Activated effector memory CD4-positive, alpha-beta T cell treated with Interleukin-2 at 50 U/mL for 16 hours (primary cell): ENCODE measurements at places on chromosomes 12 and 14.
A peak's percentile ranks its signal among the peaks of the same experiment; 100 is the strongest.

DNA sequence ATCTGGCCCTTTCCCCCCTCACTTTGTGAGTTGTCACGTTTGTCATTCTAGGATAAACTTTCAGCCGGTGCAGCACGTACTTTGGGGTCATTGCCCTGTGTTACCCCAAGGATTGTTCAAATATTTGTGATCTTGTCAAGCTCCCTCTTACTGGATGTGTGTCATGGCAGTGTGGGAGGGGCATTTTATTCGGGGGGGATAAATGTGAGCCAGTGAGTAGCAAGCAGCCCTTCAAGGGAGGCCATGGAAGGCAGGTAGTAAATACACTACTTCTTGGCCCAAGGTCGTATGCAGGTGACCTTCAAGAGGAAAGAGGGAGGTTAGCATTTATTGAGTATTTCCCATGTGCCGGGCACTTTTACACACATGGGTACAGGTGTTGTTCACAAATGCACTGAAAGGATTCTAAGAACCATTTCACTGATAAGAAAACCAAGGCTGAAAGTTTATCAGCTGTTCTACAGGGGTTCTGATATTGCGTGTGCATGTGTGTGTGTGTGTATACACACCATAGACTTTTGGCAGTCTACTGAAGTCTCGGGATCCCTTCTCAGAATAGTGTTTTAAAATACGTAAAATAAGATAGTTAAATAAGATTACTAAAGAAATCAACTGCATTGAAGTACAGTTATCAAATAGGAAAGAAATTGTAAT is 410.3 kb upstream of the TBX3 start:
- no peak for DNase-seq

GRCh38 chr12:64232196-64232595 is 10.1 kb upstream of the KICS2 start:
- no peak for DNase-seq

GRCh38 chr14:74984236-74985027 is 18.3 kb upstream of the EIF2B2 start:
- DNase-seq: no peak

- DNase-seq: no peak
Measured at GRCh38 chr14:69154779-69155178, 1.9 kb upstream of the DCAF5 start.

DNA sequence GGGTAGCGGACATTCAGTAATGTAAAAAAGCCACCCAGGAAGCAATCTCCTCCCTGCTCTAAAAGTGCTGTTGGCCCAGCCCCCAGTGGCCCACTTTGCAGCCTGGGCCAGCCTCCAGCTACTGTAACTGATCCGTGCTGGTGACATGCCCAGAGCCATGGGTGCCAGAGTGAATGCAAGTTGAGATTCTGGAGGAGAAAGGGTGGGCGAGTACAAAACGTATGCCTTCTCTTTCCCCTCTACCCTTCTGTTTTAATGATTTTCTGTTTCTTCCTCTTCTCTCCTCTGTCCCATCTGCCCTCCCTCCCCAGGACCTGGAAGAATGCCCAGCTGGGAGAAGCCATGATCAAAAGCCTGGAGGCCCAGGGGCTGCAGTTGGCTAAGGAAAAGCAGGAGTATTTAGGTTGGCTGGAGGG is 16.9 kb downstream of the PLEKHD1 start:
- DNase-seq: no peak

DNA sequence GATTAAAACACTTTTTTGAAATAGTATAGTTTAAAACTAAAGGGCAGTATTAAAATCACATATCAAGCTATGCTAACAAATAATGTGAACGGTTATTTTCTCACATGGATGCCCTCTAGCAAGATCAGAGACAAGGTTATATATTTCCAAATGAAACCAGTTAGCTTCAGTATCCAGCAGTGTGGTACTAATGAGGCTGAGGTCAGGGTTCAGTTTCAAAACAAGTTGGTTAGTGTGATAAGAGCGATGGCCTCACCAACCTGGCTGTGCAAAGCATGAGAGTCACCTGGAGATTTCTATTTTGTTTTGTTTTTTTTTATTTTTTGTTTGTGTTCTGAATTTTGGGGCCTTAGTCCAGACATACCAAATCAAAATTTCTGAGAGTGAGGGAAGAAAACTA is 352.2 kb upstream of the KITLG start:
- no peak for DNase-seq

GRCh38 chr12:113239811-113240331 is 18.6 kb downstream of the TPCN1 start:
- DNase-seq: no peak

- DNase-seq: no peak
Measured at GRCh38 chr12:92085736-92086040, 60.0 kb downstream of the BTG1 start.

- DNase-seq: no peak
Measured at GRCh38 chr12:115762936-115763335, 514.6 kb downstream of the MED13L start.

DNA sequence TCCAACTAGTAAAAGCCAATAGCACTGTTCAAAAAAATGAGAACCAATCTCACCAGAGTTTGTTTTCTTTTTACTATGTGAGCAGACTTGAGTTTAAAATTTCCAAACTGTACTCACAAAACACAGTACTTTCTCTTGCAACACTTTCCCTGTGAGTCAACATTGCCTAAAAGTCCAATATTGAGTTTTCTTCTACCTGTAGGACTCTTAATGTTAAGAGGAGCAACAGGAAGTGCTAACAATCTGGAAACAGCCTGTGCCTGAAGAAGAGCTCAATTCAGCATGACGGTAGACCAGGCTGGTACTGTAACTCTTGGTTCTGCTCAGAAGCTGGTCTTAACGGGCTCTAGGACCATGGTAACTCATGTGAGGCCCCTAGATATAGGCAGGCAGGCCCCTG is 144.3 kb downstream of the MED13L start:
- DNase-seq: no peak

- DNase-seq: no peak
Measured at GRCh38 chr14:68974759-68975347, 4.2 kb downstream of the ACTN1 start.

- peak; percentile 37 for DNase-seq
Measured at GRCh38 chr12:6632026-6632983, 3.5 kb downstream of the LPAR5 start.

- no peak for DNase-seq
Measured at GRCh38 chr12:49872781-49873181, 29.9 kb upstream of the BCDIN3D start.

DNA sequence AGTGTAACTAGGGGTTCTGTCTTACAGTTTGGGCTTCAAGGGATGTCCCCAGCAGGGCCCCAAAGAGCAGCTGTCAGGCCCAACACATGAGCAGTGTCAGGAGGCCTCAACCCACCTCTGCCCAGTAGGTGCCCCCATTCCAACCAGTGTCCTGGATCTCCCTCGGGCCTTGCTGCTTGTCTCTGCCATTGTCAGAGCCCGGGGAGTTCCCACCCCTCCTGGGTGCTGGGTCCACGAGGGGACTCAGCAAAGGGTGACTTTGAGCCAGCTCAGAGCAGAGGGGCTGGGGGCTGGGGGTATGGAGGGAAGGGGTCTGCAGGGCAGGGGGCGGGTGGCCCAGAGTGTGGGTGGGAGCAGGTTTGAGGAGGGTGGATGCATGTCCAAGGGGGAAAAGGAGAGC is 18.0 kb upstream of the BEGAIN start:
- DNase-seq: no peak

DNA sequence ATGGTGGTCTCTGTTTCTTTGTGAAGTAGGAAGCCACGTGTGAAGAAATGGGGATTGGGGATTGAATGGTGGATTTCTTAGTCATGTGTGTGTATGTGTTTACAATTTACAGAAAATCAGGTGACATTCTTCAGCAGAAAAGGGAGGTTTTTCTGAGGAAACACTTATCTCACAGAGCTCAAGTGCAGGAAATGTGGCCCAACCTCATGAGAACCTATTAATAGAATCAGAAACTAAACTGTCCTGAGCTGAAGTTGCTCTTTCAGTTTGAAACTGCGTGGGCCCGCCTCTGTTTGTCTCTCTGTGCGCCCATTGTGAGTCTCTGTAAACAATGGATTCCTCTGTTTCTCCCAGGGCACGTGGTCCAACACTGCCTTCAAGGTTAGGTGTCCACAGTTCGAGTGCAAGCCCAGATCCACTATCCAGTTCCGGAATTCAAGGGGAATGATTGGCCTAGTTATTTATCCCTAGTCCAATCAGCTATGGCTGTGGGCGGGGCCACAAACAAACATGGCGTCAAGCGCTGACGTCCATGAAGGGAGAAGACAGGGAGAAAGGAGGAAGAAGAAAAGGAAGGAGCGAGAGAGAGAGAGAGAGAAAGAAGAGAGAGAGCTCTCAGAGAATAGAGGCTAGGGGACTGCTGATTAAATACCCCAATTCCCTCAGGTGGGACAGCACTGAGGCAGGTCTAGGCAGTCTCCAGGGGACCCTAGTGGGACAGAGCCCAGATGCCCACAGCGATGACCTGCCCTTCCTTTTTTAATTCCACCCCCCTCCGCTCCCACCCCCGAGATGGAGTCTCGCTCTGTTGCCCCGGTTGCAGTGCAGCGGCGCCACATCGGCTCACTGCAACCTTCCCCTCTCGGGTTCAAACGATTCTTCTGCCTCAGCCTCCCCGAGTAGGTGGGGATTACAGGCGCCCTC is 31.4 kb upstream of the C12orf76 start:
- DNase-seq: peak; percentile 68

DNA sequence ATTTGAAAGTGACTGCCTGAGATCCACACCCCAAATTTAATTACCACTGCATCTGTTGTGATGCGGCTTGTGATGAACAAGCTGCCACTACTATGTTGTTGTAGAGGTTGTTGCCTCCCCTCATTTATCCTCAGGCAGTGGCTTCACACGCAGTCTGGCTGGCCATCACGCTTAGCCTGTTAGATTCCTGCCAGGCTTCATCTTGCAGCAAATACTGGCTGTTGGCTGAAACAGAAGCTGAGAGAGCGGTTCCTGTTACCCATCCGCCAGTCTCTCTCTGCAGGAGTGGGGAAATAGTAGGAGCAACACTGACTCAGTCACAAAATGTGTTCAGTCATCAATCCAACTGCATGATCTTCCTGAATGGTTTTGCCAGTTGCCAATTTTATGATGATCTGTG is 934.4 kb downstream of the FLRT2 start:
- DNase-seq: no peak

DNA sequence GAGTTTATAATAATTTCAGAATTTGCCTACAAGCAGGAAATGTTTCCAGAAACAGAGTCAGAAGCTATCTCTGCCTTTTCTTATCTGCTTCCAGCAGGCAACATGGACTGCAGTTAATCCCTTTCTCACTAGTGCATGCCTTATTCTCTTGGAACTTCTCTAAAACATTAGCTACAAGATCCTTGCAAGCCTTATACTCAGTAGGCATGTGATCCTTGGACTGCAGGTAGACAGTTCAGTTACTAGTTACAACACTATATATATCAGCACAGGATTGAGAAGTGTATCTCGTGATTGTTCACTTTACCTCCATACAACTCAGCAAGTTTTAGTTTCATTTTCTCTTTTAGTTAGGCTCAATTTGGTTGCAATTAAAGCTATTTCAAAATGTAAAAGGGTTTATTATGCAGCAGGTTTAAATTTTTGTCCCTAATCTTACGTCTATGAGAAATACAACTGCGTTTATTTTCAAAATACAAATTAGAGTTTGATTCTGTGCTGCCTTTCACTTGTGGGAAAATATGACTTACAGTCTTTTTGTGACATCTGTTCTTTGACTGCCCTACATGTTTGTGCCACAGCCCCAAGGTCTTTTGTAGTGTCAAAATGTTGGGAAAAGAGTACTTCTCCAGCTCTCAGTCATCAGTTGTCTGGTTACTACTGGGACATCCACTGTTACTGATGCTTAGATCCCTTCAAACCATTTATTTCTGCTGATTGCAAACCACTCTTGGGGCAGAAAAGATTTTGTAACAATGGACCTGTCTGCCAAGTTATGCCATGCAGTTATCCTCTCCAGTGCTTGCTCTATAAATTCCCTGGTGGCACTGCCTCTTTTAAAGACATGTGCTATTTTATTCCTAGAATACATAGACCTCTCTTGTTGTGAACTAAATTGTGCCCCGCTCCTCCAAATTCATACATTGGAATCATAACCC is 709.0 kb upstream of the FOXG1 start:
- DNase-seq: no peak

DNA sequence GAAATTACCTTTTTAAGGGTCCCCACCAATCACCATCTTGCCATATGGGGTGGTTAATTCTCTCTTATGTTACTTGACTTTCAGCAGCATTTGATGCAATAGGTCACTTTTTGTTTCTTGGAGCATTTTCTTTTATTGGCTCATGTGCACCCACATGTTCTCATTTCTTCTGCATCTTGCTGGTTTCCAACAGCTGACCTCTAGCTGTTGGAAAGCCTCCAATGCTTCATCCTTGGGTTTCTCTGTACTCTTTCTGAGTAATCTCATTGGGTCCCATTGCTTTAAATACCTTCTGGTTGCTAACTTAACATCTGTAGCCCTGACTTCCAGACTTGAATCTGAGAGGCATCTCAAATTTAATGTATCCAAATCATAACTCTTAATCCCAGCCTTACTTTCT is 116.8 kb downstream of the CRADD start:
- no peak for DNase-seq

- DNase-seq: no peak
Measured at GRCh38 chr14:94346841-94347240, 23.7 kb upstream of the SERPINA6 start.

DNA sequence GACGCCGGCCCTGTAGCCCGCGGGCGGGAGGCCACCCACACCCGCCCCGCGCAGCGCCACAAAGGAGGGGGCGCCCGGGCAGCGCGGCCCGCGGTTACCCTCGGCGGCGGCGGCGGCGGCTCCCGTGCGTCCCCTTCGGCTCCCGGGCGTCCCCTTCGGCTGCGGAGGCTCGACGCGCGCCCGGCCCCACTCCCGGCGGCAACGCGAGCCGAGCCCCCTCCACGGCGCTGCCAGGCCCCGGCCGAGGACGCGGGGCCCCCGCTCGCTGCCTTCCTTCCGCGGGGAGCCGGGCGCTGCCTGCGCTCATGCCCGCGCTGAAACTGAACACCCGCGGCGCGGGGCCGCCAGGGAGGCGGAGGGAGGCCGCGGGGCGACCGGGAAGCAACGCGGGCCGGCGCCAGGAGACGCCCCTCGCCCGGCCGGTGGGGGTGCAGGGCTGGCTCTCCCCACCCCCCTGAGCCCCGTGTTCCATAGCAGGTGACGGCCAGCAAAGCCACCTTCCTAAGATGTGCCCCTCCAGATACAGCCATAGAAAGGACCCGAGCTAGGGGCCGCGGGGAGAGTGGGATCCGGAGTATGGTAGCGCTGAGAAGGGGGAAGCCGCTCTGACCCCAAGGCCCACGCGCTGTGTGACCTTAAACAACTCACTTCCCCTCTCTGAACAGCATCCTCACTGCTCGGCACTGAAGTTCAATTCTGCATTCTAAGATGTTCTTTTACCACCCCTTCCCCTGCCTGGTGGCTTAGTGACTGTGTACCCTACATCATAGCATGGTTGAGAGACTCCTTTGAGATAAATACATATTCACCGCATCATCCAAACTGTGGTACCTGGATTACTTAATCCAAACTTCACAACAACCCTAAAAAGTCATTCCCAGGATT is 42.8 kb downstream of the KDM2B start:
- DNase-seq: peak; percentile 20
